ENCODE measurements at places on chromosomes 2 and 18.

GRCh38 chr18:22667616-22668422 is 250.1 kb upstream of the CTAGE1 start:
- DNase-seq, result no peak

DNA sequence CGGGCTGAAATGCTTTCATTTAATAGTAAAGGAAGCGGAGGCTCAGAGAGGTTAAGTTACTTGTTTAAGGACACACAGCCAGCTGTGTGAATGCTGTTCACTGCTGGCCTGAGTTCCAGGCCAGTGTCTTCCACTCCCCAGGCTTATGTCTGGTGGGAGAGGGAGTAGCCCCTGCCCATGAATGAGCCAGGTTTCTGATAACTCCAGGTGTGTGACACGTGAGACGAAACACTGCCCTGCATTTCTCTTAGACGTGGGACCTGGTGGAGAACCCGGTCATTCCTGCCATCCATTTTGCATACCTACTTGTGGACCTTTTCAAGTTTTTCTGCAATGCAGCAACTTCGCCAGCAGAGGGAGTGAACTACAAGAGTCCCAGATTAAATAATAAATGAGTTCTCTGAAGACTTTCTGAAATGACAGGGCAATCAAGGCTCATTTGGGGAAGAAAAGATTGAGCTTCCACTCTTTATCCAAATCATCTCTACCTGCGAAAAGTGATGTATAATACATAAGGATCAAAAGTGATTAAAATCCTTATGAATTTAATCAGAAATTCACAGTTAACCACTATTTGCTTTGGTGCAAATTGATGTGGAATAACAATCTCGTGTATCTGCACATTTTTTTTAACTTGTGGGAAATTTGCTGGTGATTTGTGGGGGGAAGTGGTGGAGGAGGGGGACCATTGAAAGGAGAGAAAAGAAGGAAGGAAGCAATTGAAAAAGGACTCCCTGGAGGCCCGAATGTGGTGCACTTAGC is 79.4 kb upstream of the ASB18 start:
- peak; percentile 23 for DNase-seq

- no peak for DNase-seq
Measured at GRCh38 chr2:67463810-67464209, 66.7 kb downstream of the ETAA1 start.

- DNase-seq, result no peak
Measured at GRCh38 chr2:213640738-213641425, 356.6 kb downstream of the SPAG16 start.

DNA sequence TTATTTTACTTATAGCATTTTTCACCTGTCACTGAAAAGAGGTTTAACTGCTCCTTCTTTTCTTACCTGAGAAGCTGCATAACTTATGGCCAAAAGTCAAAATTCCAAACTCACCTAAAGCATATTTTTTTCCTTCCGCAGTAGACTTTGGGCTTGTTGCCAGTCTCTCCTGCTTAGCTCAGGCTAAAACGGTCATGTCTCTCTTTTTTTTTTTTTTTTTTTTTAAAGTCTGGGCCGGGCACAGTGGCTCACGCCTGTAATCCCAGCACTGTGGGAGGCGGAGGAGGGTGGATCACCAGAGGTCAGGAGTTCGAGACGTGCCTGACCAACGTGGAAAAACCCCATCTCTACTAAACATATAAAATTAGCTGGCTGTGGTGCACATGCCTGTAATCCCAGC is 113.5 kb downstream of the RTN4 start:
- no peak for DNase-seq

- DNase-seq, result no peak
Measured at GRCh38 chr2:239049421-239050251, 201.8 kb downstream of the TWIST2 start.

GRCh38 chr2:2014251-2014771 is 270.0 kb upstream of the PXDN start:
- no peak for DNase-seq

- no peak for DNase-seq
Measured at GRCh38 chr2:48279344-48280090, 250.4 kb upstream of the STON1 start.
